Midbrain (tissue), 1 donor: ENCODE measurements at places on chromosomes 4 and X.
A peak's percentile ranks its signal among the peaks of the same experiment; 100 is the strongest.

- DNase-seq = no peak
Measured at GRCh38 chr4:148477276-148477675, 35.1 kb upstream of the NR3C2 start.

DNA sequence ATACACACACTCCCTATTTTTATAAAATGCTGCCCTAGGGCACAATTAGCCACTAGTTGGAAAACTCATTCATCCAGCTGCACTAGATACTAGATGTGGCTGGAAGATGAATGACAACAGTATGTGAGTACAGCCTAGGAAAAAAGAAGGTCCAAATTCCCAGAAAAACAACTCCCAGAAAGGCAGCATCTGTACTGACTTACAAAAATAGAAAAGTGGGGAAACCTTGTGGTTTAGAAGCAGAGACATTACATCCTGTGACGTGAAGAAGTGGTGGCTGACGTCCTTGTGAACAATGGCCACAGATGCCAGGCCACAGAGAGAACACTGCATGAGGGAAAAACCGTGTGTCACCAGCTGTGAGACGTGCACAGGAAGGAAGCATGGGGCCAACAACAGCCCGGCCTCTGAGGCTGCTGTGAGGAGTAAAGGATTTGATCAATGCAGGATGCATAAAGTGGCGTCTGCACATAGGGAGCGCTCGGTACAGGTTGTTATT lies 81.2 kb downstream of the SPRY1 start:
- no peak for DNase-seq

- DNase-seq = no peak
Measured at GRCh38 chr4:183760326-183760725, 101.2 kb downstream of the TRAPPC11 start.

- peak; percentile 93 for DNase-seq
Measured at GRCh38 chrX:49073601-49074575, at the start of gene PRAF2. TSS of gene PRAF2 (minus strand) at chrX:49074002. CDS start at chrX:49073987, 15 bp downstream.

DNA sequence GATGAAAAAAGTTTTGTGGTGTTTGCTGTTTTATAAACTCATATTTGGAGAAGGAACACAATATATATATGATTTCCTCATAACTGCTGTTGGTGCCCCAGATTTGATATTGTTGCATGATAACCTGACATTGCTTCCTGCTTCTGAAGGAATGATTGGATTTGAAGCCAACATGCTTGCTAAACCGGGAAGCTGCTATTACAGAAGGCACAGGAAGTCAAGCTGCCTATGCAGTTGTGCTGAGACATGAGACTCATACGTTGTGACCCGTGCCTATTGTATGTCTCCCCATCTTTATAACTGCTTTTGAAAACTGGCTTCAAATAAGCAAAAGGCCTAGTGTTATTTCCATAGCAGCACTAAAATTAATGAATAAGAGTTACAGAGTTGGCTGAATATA lies 32.9 kb downstream of the GAB1 start:
- no peak for DNase-seq

GRCh38 chr4:106017975-106018374 lies 122.7 kb downstream of the NPNT start:
- no peak for DNase-seq

DNA sequence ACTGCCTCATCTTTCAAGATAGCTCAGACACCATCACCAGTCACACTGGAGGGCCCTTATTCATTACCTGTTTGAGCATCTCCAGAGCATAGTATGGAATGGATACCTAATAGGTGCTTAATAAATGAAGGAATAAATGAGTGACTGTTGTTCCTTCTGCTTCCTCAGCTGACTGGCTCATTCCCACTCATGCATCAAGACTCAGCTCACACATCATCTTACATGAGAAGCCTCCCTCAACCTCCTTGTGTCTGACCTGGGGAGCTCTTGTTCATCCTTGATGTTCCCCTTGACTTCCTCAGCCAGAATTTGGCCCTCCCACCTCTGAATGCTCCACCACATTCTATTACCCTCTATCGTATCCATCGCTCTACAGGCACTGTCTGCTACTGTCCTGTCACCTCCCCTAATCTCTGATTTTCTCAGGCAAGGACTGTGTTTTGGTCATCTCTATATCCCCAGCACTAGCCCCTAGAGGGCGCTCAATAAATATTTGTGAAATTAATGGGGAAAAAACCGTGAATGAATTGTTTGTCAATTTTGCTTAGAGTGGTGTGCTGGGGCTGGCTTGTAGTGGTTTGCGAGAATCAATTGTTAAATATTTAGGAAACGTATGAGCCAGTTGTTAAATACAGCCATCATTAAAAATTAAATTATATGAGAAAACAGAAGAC lies 88.3 kb downstream of the NHSL2 start:
- peak; percentile 9 for DNase-seq

- no peak for DNase-seq
Measured at GRCh38 chr4:137700072-137700471, 167.8 kb upstream of the PCDH18 start.

DNA sequence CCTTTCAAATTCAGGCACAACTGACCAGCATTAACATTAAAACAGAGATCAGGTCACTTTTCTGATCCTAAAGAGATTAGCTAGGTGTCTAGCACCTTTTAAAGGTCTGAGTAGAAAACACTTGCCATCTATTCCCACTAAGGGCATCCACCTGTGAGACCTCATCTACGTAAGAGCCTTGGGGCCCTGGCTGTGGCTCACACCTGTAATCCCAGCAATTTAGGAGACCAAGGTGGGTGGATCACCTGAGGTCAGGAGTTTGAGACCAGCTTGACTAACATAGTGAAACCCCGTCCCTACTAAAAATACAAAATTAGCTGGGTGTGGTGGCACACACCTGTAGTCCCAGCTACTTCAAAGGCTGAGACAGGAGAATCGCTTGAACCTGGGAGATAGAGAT lies 11.8 kb downstream of the TBC1D9 start:
- DNase-seq = no peak

DNA sequence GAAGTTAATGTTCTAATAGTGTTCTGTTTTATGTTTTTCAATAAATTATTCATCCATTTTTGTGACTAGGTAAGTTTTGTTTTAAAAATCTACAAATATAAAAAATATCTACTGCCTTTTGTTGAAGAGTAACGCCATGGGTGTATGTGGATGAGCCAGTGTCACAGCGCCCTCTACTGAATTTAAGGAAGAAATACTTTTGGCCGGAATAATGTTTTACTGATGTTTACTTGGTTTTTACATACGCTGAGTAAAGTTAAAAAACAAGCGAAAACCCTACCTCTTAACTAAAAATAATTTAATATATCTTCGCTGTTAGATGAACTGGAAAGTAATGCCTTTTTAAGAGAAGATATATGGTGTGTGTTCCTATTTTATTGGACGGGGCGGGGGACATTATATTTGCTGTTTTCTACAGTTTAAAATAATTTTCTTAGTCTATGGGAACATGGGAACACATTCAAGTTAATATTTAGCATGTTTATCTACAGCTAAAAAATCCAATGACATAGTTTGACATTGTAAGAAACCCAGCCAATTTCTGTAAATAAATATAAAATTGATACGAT lies 86.1 kb downstream of the CPE start:
- peak; percentile 75 for DNase-seq

DNA sequence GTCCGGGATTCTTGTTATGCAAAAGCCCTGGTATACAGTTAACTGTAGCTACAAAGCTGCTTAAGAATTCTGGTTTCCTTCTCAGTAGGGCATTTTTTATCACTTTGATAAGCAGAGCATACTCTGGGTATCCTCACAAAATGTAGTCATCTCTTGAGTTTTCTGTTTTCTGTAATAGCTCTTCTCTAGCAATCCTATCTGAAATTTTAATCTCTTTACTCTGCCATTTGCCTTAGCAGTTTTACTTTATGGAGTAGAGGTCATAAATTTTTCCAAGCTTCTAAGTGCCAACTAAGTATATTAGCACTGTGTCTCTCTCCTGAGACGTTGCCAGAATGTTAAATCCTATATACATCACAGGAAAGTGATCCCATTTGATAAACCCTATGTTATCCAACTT lies 28.0 kb upstream of the BANK1 start:
- DNase-seq = no peak

DNA sequence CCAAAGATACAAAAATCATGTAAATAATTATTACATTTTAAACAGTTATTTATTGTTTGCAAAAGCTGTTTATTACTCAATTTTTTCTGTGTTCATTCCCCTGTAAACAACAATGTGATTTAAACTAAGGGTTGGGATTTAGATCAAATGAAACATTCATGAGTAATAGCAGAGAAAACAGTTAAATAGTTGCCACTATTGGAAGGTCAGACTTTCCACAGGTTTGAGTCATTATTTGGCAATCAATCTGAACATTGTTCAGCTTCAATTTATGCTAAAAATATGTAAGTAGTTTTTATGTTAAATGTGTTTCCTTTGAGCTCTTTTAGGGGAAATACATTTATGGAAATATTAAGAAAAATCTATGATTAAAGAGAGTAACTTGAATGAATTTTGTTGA lies 144.9 kb downstream of the STIM2 start:
- DNase-seq = no peak

GRCh38 chr4:72016011-72016410 lies 15.8 kb upstream of the NPFFR2 start:
- DNase-seq = no peak

GRCh38 chr4:6715704-6716017 lies 313 bp upstream of the BLOC1S4 start:
- no peak for DNase-seq

- DNase-seq = no peak
Measured at GRCh38 chr4:56791316-56791715, 30.2 kb downstream of the SPINK2 start.

DNA sequence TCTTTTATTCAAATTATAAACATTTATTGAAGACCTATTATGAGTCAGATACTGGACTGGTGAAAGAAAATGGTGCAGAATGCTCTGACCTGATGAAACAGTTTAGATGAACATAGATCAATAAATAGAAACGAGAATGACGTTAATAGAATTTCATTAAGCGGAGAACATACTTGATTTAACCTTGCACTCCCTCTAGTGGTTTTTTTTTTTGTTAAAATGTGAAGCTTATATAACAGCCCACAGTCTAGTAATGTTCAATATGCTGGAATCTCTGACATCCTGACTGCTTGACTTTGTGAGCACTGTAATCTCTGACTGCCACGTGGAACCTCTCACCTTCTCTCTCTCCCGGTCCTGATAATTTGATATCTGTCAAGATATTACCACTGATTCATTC lies 32.3 kb downstream of the HDAC8 start:
- DNase-seq = peak; percentile 2

GRCh38 chrX:67614423-67614822 lies 70.6 kb downstream of the AR start:
- no peak for DNase-seq

DNA sequence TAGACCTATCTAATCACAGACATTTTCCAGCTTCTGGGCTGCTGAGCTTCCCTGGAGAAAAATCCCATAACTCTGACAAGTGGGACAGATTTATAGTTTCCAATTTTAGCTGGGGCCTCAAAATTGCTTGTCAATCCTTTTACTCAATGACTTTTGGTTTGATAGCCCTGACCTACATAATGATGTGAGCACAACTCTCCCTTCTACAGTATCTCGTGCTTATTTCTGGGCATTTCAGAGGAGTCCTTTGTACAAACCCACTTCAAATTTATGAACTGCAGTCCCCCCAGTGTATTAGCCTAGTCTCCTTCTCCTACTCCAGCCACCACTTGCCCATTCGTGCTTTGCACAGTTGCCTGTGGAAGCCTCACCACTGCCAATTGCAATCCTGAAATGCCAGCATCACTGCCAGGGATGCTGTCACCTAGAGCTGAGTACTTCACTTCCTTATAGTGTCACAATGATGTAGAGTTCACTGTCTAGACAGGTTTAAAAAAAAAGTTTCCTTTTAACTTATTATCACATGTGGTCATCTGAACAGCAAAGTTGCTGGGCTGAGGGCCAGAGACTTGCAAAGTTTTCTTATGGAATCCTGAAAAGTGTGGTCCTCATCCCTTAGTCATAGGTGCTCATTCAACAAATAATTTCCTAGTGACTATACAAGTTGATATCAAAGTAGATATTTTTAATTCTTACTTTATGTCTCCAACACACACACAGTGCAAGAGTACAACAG lies 21.2 kb downstream of the TRAM1L1 start:
- no peak for DNase-seq
